CD4-positive, alpha-beta T cell treated with Interleukin-10 for 1 hour (primary cell): ENCODE measurements at places on chromosomes 13 and 19.
A peak's percentile ranks its signal among the peaks of the same experiment; 100 is the strongest.

- DNase-seq = no peak
Measured at GRCh38 chr13:77422724-77423123, 95.8 kb upstream of the MYCBP2 start.

DNA sequence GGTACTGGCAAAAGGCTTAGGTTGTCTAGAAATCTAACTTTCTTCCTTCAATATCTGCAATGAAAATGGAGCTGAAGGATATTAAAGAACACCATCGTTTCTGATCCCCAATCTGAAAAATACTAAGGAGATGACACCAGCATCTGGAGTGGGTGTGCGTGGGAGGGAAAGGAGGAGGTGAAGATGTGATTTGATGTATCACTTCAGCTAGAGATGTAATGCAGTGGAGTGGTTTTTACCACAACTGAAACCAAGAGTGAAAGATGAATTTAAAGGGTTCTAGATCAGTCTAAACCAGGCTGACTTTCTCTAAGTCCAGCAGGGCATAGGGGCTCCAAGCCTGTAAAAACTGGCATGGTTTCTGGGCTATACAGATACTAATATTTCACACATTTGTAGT is 148.4 kb downstream of the AKAP11 start:
- DNase-seq = no peak

GRCh38 chr13:21399741-21400140 is 59.4 kb downstream of the ZDHHC20 start:
- peak; percentile 16 for DNase-seq

- DNase-seq = peak; percentile 59
Measured at GRCh38 chr19:38213911-38214625, 10.0 kb downstream of the DPF1 start.

DNA sequence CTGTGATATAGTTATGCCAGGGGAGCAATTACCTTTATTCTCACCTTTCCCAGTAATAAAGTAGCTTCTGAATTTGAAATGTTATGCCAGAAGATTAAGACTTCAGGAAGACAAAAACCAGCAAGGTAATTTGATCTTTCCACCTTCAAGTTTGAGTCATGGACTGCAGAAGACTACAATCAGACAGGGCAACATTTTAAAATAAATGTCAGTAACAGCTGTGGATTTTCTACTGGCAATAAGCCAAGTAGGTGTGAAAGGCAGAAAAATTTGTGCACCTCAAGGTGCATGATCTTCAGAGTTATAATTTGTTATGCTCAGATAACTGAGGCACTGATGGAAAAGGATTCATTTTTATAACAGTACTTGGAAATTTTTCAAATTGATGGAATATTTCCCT is 54.9 kb downstream of the SLITRK1 start:
- no peak for DNase-seq

GRCh38 chr19:50432221-50433028 is at the start of gene MYBPC2:
Gene MYBPC2, plus strand, starts transcription at chr19:50432892. Its CDS starts 62 bp downstream, at chr19:50432954.
- DNase-seq = no peak

GRCh38 chr13:26759907-26760831 is at the start of gene GPR12:
Gene GPR12, minus strand, starts transcription at chr13:26760786. Its CDS starts 959 bp downstream, at chr13:26759827.
- no peak for DNase-seq

GRCh38 chr19:29695765-29696564 is 19.1 kb downstream of the C19orf12 start:
- no peak for DNase-seq

- DNase-seq = no peak
Measured at GRCh38 chr19:55652311-55653128, 2.3 kb upstream of the U2AF2 start.

DNA sequence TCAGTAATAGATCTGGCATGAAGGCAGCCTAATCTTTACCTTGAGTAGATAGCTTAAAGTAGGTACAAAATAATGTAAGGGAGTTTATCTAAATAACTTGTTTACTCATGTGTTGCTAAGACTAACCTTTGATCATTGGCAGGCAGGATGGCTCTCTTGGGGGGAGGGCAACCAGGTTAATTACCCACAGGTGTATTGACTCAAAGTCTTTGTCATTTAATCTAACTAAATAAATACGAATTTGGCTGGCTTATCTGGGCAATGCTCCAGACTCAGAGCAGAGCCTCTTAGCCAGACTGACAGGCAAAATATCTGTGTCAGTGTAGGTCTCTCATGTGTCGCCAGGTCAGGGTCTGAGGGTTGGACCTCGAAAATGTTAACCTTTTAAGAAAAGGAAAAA is 283.4 kb upstream of the KLHL1 start:
- DNase-seq = no peak

- peak; percentile 47 for DNase-seq
Measured at GRCh38 chr19:4140237-4140711, 13.2 kb upstream of the CREB3L3 start.

- DNase-seq = no peak
Measured at GRCh38 chr19:30068528-30069395, 126.7 kb downstream of the URI1 start.

DNA sequence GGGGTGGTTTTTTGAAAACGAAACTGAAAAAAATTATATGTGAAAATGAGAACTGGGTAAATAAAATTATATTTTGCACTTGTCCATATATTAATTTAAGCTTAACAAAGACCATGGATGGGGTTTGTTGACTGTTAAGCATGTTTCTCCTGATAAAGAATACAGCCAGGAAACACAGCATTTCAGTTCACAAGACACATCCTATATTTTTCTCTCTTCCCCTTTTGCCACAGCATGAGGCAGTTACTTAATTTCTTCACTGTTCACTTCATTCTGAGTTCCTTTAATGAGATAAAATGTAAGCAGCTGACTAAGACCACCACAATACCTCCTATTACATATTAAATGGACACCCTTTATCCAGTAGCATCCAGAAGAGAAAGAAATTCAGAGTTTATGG is 64.0 kb downstream of the RXFP2 start:
- no peak for DNase-seq

- peak; percentile 63 for DNase-seq
Measured at GRCh38 chr13:74136084-74136658, 2.0 kb upstream of the KLF12 start.

- DNase-seq = no peak
Measured at GRCh38 chr13:93625536-93625935, 398.9 kb downstream of the GPC6 start.

- DNase-seq = no peak
Measured at GRCh38 chr19:5183616-5184015, 157.0 kb downstream of the PTPRS start.

- no peak for DNase-seq
Measured at GRCh38 chr13:99553033-99553432, 51.8 kb downstream of the TM9SF2 start.

DNA sequence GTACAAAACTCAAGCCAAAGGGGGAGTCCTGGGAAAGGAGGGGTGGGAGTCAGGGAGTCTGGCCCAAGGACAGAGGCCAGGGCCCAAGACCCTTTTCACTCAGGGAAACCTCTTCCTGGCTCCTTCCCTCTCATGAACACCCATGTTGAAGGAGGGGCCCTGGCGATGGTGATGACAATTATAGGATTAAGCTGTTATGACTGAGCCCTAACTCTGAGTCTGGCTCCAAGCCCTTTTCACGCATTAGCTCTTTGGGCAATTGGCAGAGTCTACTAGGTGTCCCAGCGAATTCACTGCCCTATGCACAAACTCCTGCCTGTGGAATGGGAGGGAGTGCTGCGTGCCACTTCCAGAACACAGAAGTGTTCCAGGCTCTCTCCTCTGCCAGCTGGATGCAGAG is 20.7 kb downstream of the ZNF575 start:
- DNase-seq = no peak

GRCh38 chr19:34017024-34017423 is 155.3 kb upstream of the LSM14A start:
- DNase-seq = no peak

DNA sequence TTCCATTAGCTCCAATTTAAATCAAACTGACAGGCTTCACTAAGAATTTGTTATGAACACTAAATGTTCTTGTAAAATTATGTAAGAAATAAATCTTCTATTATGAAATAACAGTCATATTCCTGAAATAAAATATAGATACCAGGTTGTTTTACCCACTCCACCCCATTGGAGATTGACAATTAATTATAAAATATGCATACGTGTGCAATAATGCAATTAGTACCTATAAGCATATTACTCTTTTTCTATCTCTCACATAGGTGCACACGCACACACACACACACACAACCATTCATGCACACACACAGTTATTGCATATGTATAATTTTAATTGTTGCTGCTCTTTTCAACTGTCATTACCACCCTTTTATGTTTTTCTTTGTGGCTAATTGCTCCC is 395.7 kb downstream of the SLITRK5 start:
- no peak for DNase-seq

DNA sequence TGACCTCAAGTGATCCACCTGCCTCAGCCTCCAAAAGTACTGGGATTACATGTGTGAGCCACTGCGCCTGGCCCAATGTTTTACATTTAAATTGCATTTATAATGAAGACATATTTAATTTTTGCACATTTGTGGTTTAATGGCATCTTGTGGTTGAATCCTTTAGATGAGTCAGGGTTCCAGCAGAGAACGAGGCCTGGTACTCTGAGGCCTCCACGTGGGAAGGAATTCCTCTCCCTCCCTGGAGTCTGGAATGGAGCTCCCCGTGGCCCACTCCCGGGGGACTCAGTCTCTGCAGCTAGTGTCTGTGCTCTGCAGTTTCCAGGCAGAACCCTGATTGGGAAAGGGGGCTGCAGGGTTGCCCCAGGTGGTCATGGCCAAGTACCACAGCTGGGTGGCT is 24.2 kb downstream of the ZFR2 start:
- no peak for DNase-seq

GRCh38 chr19:47507012-47507411 is 7.9 kb downstream of the NAPA start:
- no peak for DNase-seq

- no peak for DNase-seq
Measured at GRCh38 chr19:2815191-2815614, 4.5 kb upstream of the ZNF554 start.

DNA sequence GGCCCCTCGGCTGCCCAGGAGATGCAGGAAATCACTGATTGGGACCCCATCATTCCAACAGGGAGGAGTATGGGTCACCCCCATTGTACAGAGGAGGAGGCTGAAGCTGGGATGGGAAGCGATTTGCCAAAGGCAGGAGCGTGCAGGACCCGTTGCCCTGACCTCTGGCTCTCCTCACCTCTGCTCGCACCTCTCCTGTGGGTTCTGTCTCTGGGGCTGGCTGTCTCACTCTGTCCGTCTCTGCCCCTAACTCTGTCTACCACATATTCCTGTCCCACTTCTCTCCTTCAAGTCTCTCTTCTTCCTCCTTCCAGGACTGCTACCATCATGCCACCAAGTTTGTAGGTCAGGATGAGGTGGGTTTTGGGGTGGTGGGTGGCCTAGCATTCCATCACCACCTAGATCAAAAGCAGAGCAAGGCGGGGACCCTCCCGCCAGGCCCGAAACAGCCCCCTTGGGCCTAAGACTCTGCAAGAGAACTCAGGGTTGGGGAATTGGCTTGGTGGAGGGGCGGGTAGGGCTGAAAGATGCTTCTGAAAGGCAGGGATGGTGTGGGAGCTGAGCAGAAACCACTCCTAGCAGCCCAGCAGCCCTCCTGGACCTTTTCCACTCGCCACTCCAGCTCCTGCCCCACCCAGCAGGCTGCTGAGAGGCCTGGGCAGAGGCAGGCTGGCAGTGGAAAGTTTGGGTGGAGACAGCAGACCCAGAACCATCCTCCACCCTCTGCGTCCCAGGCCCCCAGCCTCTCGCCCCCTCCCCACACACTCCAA is 1.0 kb upstream of the LGALS7 start:
- no peak for DNase-seq

- DNase-seq = peak; percentile 67
Measured at GRCh38 chr13:73835138-73835721, 299.0 kb downstream of the KLF12 start.

DNA sequence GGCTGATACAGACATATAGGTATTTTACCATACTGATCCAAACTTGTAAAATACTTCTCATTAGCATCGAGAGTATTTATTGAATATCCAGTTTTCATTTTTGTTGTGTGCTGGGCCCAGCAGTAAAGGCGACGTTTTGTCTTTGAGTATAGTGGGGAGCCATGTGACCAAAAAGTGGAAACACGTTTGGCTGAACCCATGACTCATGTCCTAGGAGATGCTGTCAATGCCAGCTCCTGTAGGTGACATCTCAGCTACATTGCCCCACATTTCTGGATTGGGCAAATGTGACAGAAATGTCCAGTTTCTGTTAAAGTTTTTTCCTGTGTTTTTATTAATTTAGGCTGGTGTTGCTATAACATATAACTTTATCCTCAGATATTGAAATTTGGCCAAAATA is 26.1 kb upstream of the GTF3A start:
- DNase-seq = no peak

DNA sequence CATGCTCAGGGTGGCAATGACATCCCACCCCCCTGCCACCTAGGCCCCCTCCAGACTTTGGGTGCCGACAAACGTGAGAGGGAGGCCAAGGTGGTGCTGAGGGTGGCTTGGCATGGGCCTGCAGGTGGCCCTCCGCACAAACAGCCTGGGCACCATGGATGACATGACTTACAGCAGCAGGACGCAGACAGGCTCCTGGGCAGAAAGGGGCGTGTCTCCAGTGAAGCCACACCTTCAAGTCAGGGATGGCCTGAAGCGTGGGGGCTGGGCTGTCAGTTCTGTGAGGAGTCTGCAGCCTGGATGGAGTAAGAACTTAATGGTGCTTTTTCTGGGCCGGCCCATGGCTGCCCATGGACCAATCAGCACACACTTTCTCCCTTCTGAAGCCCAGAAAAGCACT is 25.3 kb downstream of the POMP start:
- no peak for DNase-seq

- DNase-seq = no peak
Measured at GRCh38 chr13:101535192-101535746, 82.8 kb downstream of the ITGBL1 start.

GRCh38 chr13:99563404-99563803 is 62.1 kb downstream of the TM9SF2 start:
- no peak for DNase-seq

DNA sequence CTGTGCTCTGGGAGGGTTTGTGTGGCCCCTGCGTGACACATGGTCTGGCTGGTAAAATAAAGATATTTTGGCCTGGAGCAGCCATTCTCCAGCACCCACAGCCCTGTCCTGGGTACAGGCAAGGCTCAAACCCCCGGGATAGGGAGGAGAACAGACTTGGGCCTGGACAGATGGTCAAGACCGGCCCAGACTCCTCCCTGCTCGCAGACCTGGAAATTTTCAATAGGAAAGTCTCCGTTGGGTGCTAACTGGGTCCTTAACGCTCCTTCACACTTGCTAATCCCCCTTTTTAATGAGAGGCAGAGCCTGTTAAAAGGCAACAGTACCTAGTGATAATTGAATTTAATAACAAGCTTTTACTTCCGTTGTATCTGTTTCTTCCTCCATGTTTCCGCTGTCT is 2.5 kb downstream of the PALM start:
- no peak for DNase-seq

GRCh38 chr19:1468821-1469254 is 10.2 kb downstream of the C19orf25 start:
- no peak for DNase-seq
